Hematopoietic multipotent progenitor cell treated with erythropoietin and hydrocortisone succinate and interleukin-3 and kit ligand, for 6 days (in vitro differentiated cells): ENCODE measurements at places on chromosomes 2 and 18.

GRCh38 chr2:217852555-217853211 lies 150.1 kb downstream of the TNS1 start:
- no peak for DNase-seq

GRCh38 chr2:96423828-96424227 lies 81.3 kb downstream of the NEURL3 start:
- no peak for DNase-seq

- peak; percentile 56 for DNase-seq
Measured at GRCh38 chr18:45066886-45067285, 386.2 kb downstream of the SETBP1 start.

- DNase-seq: no peak
Measured at GRCh38 chr2:24830351-24830750, 37.1 kb downstream of the CENPO start.

DNA sequence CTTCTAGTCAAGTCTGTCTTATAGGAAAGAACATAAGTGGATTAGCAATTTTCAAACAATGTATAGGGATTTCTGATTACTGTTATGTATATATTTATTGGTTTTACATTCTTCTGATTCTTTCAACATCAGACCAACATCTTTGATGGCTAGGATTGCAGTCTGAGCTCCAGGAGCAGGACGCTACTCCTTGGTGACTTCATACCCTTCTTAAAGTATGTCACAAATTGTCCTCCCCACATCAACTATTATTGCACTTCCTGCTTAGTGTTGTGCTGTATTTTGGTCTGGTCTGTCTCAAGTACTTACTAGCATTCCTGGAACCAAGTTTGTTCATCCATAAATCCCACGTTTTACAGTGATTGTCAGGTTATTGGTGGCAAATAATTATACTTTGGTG lies 49.0 kb downstream of the MAP2 start:
- DNase-seq: peak; percentile 7

DNA sequence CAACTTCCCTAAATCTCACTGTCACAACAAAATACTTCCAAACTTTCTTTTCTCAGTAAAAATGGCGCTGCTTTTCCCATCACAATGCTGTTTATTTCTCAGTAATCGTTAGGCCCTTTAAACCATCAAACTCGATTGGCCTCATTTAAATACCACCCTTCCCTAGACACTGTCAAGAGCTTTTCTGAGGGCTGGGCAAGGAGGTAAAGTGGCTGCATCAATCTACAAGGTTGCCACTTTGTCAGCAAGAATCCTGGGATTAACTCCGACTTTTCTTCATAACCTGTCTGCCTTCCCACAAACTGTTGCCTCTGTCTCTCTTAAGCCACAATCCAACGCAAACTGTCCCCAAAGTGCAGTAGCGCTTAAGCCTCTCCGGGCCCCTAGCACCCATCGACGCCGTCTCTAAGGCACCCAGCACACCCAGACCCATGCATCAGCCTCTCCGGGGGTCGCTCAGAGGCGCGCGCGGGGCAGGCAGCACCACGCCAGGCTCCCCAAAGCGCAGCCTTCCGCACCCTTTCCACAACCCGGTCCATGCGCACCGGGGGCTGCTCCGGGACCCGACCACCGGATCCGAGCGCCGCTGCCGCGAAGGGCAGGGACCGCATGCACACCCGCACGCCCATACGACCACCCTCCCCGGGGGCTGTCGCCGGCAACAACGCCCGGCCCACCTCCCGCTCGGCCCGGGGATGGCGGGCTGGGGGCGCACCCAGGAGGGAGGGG lies 683 bp downstream of the MBOAT2 start:
- peak; percentile 50 for DNase-seq

DNA sequence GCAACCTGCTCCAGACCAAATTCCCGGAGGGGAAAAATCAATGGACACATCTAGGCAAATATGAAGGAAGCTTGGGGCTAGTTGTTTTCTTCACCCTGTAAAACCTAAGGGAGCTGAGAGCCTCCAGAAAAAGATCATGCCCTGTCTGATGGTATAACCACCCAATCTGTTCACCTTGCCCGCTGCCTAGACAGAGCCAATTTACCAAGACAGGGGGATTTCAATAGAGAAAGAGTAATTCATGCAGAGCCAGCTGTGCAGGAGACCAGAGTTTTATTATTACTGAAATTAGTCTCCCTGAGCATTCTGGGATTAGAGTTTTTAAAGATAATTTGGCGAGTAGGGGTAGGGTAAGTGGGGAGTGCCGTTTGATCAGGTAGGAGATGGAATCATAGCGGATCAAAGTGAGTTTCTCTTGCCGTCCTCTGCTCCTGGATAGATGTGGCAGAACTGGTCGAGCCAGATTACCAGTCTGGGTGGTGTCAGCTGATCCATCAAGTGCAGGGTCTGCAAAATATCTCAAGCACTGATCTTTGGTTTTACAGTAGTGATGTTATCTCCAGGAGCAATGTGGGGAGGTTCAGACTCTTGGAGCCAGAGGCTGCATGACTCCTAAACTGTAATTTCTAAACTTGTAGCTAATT lies 35.1 kb upstream of the B4GALT6 start:
- DNase-seq: no peak

DNA sequence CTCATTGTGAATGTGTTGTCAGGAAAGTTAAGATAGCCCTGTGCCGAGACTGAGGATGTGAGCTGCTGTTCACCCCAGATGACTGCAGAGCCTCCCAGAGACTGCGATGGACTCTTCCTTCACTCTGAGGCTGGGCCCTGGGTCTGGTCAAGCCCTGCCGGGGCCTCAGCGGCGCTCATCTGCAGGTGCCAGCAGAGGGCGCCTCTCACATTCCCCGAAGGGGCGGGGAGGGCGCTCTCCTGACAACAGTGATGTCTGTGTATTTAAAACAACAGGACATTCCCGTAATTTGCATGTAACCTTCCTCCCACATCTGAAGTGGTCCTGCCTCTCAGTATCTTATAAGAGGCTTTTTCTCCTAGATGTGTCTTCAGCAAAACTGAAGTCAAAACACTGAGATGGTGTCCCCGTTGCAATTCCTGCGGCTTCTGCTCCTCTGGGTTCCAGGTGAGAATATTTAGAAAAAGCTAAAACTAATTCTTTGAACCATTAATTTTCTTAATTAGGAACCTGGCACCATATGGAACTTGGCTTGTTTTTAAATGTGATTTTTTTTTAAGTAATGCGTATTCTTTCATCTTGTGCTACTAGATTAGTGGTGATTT lies 1377.9 kb downstream of the RPIA start:
- DNase-seq: peak; percentile 63

DNA sequence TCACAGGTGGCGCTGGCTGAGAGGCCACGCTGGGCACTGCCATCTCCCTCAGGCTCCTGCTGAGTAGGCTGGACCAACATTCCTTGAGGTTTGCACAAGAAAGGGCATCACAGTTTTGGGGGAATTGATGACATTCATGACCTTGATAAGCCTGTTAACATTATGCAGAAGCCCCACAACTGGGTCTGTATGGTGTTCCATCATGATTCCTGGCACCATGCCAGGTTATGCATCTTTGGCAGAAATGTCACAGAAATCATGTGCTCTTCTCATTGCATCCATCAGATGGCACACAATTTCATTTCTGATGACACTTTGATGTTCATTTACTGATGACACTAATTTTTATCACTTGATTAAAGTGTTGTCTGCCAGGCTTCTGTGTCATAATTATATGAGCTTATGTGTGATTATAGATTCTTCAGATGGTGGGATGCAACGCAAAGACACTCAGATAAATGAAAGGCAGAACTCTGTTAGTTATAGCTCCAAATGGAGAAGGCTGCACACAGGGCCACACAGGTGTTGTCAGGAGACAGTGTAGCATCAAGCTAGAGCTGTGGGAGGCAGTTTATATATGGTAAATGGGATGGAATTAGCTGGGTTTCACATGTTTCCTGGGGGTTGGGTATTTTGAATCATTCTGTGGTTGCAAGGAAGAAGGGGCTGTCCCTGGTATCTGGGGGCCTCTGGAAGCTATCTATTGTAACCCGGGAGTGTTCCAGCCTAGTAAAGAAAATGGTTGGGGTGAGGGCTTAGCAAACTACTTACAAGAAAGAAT lies 191.3 kb downstream of the SLC39A10 start:
- DNase-seq: peak; percentile 59

DNA sequence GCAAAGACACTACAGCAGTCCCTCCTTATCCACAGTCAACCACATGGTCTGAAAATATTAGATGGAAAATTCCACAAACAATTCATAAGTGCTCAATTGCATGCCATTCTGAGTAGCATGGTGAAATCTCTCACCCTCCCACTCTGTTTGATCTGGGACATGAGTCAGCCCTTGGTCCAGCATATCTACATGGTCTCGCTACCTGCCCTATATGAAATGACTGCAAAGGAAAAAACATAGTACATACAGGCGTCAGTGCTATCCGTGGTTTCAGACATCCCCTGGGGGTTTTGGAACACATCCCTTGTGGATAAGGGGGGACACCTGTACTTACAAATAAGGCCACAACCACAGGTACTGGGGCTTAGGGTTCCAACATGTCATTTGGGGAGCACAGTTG lies 73.7 kb downstream of the CABLES1 start:
- DNase-seq: no peak

DNA sequence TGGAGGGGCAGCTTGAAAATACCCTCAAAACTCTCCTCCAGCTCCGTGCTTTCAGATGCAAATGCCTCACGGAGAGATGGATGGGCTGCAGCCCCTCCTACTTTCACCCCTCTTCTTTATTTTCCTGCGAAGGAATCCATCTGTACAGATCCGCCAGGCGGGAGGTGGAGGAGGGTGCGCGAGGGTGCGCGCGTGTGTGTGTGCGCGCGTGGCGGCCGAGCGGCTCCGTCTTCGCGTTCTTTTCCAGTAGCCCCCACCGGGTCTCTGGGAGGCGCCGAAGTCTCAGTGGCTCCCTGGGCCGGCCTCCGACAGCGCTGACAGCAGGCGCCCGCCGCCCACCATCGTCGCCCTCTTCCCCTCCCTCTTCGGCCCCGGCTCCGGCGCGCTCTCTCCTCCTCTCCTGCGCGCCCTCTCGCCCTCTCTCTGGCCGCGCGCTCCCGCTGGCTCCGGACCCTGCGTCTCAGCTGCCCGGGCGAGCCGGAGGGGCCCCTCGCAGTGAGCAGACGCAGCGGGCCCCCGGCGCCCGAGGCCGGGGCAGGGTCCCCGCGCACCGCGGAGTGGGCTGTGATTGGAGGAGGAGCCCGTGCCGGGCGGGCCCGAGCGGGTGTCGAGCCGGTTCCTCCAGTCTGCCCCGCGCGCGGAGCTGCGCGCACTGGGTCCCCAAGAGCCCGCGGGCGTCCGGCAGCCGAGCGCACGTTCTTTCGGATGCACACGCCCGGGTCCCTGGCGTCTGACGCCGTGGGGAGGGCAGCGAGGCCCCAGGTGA lies at the start of gene CDH7:
Gene CDH7, plus strand, starts transcription at position 624 of the 766 bp plus-strand sequence. CDS start 11,831 bp downstream, outside the sequence.
- DNase-seq: peak; percentile 6

GRCh38 chr2:173770947-173771678 lies 194.1 kb downstream of the SP3 start:
- DNase-seq: no peak

GRCh38 chr2:105364436-105365139 lies 27.2 kb downstream of the C2orf49 start:
- no peak for DNase-seq

- DNase-seq: no peak
Measured at GRCh38 chr2:79447463-79447862, 65.4 kb upstream of the CTNNA2 start.

- peak; percentile 68 for DNase-seq
Measured at GRCh38 chr2:45889053-45889452, 237.6 kb downstream of the PRKCE start.

- no peak for DNase-seq
Measured at GRCh38 chr2:164457271-164457670, 164.0 kb downstream of the GRB14 start.

DNA sequence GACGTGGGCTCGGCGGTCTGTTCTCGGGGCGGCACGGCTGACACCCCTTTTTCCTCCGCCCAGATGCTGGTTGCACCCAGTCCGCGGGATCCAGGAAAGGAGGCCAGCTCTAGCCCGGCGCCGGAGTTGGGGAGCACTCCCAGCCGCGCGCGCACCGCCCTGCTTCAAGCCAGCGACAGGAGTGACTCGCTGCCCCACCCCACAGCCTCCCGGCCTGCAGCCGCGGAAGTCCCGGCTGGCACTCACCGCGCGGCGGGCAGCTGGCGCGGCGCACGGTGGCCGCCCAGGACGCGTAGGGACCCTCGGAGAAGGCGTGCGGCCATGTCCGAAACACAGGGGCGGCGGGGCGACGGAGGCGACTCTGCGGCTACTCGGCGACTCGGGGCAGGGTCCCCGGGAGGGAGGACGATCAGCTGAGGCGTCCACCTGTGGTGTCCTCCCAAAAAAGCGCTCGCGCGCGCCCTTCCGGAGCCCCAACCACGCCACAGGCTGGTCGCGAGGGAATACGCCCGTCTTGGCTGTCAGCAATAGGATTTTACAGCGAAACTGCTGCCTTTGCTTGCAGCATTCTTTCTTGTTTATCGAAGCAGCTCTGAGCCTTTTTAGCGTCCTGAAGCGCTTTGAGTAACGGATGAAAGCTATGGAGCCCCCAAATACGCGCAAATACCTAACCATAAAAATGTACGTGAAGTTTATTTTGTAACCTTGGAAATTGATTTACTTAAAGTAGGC lies at the start of gene ACADL:
Gene ACADL, minus strand, starts transcription at position 507 of the 732 bp plus-strand sequence. Its CDS starts 184 bp downstream, at position 323.
- peak; percentile 64 for DNase-seq

GRCh38 chr2:231786177-231786916 lies at the start of gene COPS7B:
COPS7B (plus strand) TSS chr2:231786445; CDS start chr2:231788571, 2,126 bp downstream.
- DNase-seq: peak; percentile 91

DNA sequence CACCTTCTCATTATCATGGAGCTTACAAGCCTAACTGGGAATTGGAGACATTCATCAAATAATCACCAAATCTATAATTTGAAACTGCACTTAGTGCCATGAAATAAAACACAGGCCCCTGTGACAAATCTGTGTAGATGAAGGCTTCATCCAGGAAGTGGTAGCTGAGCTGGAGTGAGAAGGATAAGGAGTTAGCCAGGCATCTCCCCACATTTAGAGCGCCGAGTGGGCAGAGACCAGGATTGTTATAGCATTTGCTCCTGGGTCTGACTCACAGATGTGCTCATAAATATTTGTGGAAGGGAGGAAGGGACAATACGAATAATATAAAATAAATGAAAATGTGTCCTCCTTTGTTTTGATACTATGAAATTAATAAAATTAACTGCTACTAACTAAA lies 2.5 kb upstream of the MAT2A start:
- DNase-seq: peak; percentile 38
